Hepatocyte (in vitro differentiated cells): ENCODE measurements at places on chromosomes 12 and 14.

GRCh38 chr12:76341436-76342030 lies 6.7 kb downstream of the BBS10 start:
- no peaks in the 10 kb centered on the region for H3K27me3 ChIP-seq
- H3K27ac ChIP-seq, result no peak overlapping the region
- peaks cover 6% of the 10 kb centered on the region for H3K4me1 ChIP-seq
- no peaks in the 10 kb centered on the region for H3K36me3 ChIP-seq
- DNase-seq, result no peak

DNA sequence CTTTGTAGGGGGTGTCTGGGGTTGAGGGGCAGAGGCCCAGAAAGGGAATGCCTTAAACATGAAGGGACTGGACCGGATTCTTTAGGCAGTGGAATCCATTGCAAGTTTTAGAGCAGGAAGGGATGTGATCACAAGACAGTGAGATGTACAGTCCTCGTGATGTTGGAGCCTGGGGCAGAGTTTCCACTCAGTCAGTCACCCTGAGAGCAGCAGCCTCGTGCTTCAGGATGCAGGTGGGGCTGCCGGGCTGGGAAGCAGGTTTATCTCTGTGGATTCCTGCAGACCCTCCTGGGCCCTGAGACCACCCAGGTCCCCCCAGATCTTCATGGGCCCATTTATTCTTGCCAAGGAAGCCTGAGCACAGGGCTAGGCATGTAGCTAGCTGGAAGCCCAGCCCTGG lies 38.5 kb downstream of the RIN3 start:
- H3K36me3 ChIP-seq, result no peaks in the 10 kb centered on the region
- H3K27me3 ChIP-seq, result no peaks in the 10 kb centered on the region
- no peak overlapping the region for H3K4me3 ChIP-seq

DNA sequence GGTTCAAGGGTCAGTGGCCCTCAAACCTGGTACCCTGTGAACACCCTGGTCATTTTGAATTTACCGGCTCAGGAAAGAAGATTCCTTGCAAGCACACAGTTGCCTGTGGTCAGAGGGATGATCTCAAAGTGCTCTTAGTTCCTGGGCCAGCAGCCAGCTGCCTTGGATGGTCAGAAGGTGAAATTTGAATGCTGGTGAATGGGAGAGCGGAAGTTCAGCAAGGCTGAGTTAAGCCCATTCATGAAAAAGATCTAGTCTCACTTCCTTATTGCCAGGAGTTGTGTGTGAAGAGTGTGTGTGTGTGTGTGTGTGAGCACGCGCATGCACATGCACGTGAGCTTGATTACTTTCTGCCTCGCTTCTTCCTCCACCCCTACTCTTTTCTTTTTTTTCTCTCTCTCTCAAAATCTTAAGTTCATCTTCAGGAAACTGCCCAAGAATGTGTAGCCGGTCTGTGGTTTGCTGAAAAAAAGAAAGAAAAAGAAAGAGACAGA lies 155.5 kb upstream of the CCND2 start:
- H3K27ac ChIP-seq, result no peak overlapping the region
- peaks cover 3% of the 10 kb centered on the region for H3K4me1 ChIP-seq
- peak; percentile 21 for DNase-seq
- H3K27me3 ChIP-seq, result no peaks in the 10 kb centered on the region

GRCh38 chr12:106140223-106140986 lies 1.7 kb upstream of the NUAK1 start:
- peak; percentile 19 for DNase-seq
- peak overlapping the region; percentile 98 for H3K27ac ChIP-seq
- peaks cover 25% of the 10 kb centered on the region for H3K4me1 ChIP-seq
- no peaks in the 10 kb centered on the region for H3K27me3 ChIP-seq
- H3K4me3 ChIP-seq, result peak overlapping the region; percentile 85
- no peaks in the 10 kb centered on the region for H3K36me3 ChIP-seq

DNA sequence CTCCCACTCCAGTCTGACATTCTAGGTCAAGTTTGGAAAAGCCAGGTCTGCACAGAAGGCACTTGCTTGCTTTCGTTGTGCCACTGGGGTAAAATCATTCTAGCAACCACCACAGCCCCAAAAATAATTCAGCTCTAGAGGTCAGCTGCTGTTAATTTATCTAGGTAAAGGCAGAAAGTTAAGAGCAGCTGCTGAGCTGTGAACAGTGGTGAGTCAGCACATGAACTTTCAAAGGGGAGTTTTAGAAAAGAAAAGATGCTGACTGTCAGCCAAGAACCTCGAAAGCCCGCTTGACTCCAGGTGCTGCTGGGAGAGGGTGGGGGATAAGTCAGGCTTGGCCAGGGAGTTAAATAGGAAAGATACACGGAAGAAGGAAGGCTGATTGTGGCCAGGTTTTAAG lies 12.7 kb downstream of the CCDC197 start:
- no peak overlapping the region for H3K27ac ChIP-seq
- no peaks in the 10 kb centered on the region for H3K36me3 ChIP-seq
- DNase-seq, result no peak
- no peaks in the 10 kb centered on the region for H3K27me3 ChIP-seq
- H3K4me1 ChIP-seq, result no peaks in the 10 kb centered on the region

DNA sequence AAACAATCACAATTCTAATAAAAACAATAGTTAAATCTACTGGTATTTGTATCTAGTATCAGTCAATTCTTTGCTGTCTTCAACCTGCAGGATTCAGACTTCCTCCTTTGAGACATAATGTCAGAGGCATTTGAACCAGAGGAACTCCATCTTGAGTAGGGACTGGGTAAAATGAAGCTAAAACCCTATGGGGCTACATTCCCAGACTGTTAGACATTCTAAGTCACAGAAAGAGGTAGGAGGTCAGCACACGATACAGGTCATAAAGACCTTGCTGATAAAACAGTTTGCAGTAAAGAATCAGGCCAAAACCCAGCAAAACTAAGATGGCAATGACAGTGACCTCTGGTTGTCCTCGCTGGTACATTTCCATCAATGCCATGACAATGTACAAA lies 48.2 kb upstream of the MAP3K9 start:
- no peaks in the 10 kb centered on the region for H3K4me1 ChIP-seq
- H3K36me3 ChIP-seq, result no peaks in the 10 kb centered on the region
- no peak overlapping the region for H3K27ac ChIP-seq
- H3K4me3 ChIP-seq, result no peak overlapping the region
- no peaks in the 10 kb centered on the region for H3K27me3 ChIP-seq

DNA sequence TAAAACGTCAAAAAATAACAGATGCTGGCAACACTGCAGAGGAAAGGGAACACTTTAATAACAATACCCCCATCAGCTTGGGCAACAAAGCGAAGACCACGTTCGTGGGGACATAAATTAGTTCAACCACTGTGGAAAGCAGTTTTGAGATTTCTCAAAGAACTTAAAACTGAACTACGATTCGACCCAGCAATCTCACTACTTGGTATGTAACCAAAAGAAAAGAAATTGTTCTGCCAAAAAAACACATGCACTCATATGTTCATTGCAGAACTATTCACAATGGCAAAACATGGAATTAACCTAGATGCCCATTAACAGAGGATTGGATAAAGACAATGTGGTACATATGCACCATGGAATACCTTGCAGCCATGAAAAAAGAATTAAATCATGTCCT lies 81.2 kb upstream of the RAP1B start:
- no peak for DNase-seq
- no peaks in the 10 kb centered on the region for H3K27me3 ChIP-seq
- H3K4me3 ChIP-seq, result no peak overlapping the region
- H3K4me1 ChIP-seq, result no peaks in the 10 kb centered on the region

GRCh38 chr14:105083926-105084685 lies 18.9 kb upstream of the GPR132 start:
- no peaks in the 10 kb centered on the region for H3K36me3 ChIP-seq
- no peak overlapping the region for H3K27ac ChIP-seq

GRCh38 chr14:96268431-96269358 lies 12.7 kb downstream of the BDKRB1 start:
- peak overlapping the region; percentile 79 for H3K27ac ChIP-seq
- H3K4me3 ChIP-seq, result no peak overlapping the region
- DNase-seq, result peak; percentile 81
- H3K4me1 ChIP-seq, result peaks cover 29% of the 10 kb centered on the region

- H3K27me3 ChIP-seq, result no peaks in the 10 kb centered on the region
- H3K4me3 ChIP-seq, result no peak overlapping the region
- H3K4me1 ChIP-seq, result peaks cover 8% of the 10 kb centered on the region
- H3K27ac ChIP-seq, result no peak overlapping the region
- DNase-seq, result peak; percentile 45
- no peaks in the 10 kb centered on the region for H3K36me3 ChIP-seq
These were observed 22.7 kb downstream of the TRAFD1 start for GRCh38 chr12:112148031-112148513.

DNA sequence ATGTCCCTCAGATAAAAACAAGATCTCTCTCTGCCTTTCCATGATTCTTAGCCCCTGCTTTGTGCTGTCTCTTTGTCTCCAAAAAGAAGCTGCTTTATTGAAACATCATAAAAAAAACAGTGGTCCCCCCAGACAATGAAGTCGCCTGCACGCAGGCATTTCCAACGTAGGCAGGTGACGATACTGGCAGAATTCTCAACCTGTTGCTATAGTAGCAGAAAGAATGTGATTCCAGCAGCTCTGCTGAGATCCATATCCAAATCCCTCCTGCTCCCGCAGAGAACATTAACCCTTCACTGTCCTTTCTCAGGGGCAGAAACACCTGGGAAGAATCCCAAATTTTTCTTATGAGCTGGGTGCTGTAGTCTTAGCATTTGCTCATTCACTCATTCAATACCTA lies 84.8 kb downstream of the STON2 start:
- H3K4me1 ChIP-seq, result peaks cover 30% of the 10 kb centered on the region
- H3K27me3 ChIP-seq, result no peaks in the 10 kb centered on the region
- no peak overlapping the region for H3K4me3 ChIP-seq
- H3K27ac ChIP-seq, result peak overlapping the region; percentile 64
- H3K36me3 ChIP-seq, result no peaks in the 10 kb centered on the region

GRCh38 chr14:49463146-49463545 lies 123.0 kb downstream of the RPS29 start:
- H3K4me3 ChIP-seq, result no peak overlapping the region
- no peak overlapping the region for H3K27ac ChIP-seq
- DNase-seq, result no peak
- H3K27me3 ChIP-seq, result no peaks in the 10 kb centered on the region
- no peaks in the 10 kb centered on the region for H3K36me3 ChIP-seq

- no peak overlapping the region for H3K4me3 ChIP-seq
- H3K36me3 ChIP-seq, result no peaks in the 10 kb centered on the region
- DNase-seq, result no peak
- H3K27me3 ChIP-seq, result no peaks in the 10 kb centered on the region
- H3K27ac ChIP-seq, result peak overlapping the region; percentile 83
These were observed 3.5 kb upstream of the CNIH1 start for GRCh38 chr14:54444681-54445080.

DNA sequence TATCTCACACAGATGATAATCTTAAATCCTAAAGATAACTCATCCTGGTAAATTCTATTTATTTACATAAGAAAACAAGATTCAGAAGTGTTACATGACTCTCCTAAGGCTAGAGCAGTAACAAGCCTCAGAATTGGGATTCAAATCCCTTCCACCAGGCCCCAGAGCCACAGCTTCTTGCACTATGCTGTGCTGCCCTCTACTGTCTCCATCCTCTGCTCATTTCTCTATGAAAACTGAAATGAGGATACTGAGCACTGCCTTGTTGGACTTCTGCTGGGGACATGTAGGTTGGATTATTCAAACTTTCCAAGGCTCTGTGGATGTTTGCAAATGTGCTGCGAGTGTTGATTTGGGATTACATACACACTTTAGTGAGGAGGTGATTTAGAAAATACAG lies 23.5 kb upstream of the C12orf50 start:
- H3K4me1 ChIP-seq, result no peaks in the 10 kb centered on the region
- no peak overlapping the region for H3K27ac ChIP-seq
- H3K4me3 ChIP-seq, result no peak overlapping the region
- no peaks in the 10 kb centered on the region for H3K36me3 ChIP-seq

DNA sequence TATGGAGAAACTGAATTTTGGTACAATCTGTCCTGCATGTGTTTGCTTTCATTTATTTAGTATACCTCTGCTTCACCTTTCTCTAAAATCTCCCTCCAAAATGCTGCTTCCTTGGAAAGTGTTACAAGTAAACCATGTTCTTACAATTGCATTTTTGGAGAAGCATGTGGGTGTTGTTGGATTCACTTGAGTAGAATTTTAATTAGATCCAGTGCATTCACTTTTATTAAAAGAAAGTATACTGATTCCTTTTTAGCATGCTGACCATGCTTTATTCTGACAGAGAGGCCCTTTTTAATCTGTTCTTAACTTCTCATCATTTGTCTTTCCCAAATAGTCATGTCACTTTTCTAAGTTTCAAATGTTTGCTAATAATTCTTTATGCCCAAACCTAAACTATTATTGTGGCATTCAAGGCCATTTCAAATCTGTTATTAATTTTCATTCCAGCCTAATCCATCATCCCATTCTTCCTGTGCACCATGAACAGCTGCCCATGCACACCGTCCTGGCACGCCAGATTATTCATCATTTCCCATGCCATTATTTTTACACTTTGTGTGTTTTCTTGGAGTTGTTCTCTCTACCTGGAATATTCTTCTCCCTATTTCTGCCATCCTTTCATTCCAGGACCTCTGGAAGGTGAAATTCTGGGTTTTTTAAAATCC lies 90.7 kb downstream of the METTL25 start:
- H3K36me3 ChIP-seq, result no peaks in the 10 kb centered on the region
- H3K27ac ChIP-seq, result no peak overlapping the region
- DNase-seq, result no peak
- H3K4me3 ChIP-seq, result no peak overlapping the region
- no peaks in the 10 kb centered on the region for H3K27me3 ChIP-seq

DNA sequence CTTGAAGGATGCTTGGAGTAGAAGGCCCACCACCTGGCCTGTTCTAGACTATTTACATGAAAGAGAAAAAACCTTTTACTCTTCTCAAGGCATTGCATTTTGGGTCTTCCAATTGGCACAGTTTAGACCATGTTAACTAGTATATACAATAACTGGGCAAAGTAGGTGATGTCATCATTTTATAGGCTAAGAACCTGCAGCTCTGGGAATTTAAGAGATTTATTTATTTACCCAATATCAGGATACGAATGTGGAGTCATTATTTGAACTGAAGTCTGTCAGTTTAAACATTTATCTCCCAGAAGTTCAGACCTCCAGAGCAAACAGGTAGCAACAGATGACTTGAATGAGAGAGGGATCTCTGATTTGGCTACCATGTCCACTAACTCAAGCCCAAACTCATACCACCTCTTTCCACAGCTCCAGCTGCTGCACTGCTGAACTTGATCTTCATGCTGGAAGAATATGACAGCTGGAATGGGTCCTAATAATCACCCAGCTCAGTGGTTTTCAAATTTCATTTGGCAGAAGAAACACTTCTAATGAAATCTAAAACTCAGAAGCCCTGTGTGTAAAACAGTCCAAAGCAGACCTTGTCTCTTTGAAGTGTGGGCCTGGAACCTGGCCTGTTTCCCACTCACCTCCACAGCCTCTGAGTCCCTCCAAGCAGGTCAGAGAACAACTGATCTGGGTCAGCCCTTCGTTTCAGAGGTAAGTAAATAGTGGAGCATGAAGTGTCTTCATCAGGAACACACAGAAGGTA lies 179.2 kb downstream of the EMP1 start:
- H3K4me1 ChIP-seq, result peaks cover 29% of the 10 kb centered on the region
- H3K27ac ChIP-seq, result peak overlapping the region; percentile 93
- no peaks in the 10 kb centered on the region for H3K27me3 ChIP-seq
- DNase-seq, result no peak
- no peaks in the 10 kb centered on the region for H3K36me3 ChIP-seq

- no peak overlapping the region for H3K27ac ChIP-seq
- no peaks in the 10 kb centered on the region for H3K4me1 ChIP-seq
- no peak for DNase-seq
- no peak overlapping the region for H3K4me3 ChIP-seq
- H3K36me3 ChIP-seq, result no peaks in the 10 kb centered on the region
These were observed 59.1 kb downstream of the GXYLT1 start for GRCh38 chr12:42085594-42085993.
